ENCODE measurements at places on chromosomes 12 and 14.

DNA sequence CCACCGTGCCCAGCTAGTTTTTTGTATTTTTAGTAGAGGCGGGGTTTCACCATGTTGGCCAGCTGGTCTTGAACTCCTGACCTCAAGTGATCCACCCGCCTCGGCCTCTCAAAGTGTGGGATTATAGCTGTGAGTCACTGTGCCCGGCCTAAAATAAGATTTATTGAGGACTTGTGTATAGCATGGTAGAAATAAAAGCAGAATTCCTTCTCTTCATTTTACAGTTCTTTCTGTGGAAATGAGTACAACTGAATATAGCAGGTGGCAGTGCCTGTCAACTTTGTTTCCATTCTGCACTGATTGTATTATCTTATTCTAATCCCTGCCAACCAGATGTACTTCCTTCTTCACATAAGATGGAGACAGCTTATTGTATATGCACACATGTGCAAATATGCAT, 41.0 kb downstream of the DIP2B start:
- DNase-seq: no peak

GRCh38 chr12:93178154-93178878, 199.4 kb upstream of the NUDT4 start:
- no peak for DNase-seq

DNA sequence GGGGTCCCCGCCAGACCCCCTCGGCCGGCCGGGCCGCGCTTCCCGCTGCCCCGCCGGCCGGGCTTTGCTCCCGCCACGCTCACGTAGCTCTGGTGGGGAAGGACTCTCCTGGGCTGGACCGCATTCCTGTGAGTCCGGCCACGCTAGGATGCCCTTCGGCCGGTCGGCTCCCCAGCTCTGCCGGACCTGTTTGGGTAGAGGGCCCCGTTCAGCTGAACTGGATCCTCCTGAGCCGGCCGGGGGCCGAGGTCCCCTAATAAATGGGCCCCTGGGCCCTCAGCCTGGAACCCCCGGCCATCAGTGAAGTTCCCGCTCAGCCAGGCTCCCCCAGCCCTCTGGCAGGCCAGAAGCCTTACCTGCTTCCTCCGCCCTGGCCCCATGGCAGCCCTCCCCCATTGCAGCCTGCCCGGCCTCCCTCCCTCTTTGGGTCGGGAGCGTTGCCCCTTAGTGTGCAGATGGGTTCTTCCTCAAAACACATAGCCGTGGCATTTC, 593 bp downstream of the UNC119B start:
- no peak for DNase-seq

DNA sequence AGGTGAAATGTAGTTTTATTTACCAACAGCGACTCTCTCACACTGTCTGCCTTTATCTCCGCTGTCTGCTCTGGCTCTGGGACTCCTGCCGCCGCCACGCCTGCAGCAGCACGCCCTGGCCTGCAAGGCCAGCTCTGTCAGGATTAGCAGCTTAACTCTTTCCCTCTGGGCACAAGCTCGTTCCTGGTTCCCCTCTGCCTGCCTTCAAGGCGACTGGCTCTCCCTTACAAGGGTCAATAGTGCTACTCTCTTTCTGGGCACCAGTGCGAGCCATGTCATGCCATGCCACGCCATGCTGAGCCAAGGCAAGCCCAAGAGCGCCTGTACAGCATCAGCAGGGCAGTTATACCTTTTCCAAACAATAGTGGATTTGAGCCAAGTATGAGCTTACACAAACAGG, 3.6 kb upstream of the CLEC2B start:
- DNase-seq: no peak

Measured in left renal cortex interstitium (tissue), 4 donors.